ENCODE measurements at places on chromosomes 1 and 21. TPM values are rescaled to one million over a fixed set of nuclear protein-coding genes. Genes with fewer than 3 reads are reported as not detected.

The ARMH1 gene
- 0.67 TPM for total RNA-seq

The CLCA2 gene
- total RNA-seq = not detected

The CLEC20A gene
- not detected for total RNA-seq

The INKA2 gene
- 2.0 TPM for total RNA-seq

The AHDC1 gene
- 18.0 TPM for total RNA-seq

The NT5C1A gene
- total RNA-seq = not detected

The CCDC30 gene
- total RNA-seq = 0.76 TPM

The DMRTA2 gene
- total RNA-seq = 0.13 TPM

The ERICH3 gene
- total RNA-seq = not detected

The MNDA gene
- not detected for total RNA-seq

The OR6N2 gene
- total RNA-seq = not detected

The RAB7B gene
- total RNA-seq = 1.1 TPM
